ENCODE measurements at places on chromosomes 16 and 17. TPM values are rescaled to one million over a fixed set of nuclear protein-coding genes. Genes with fewer than 3 reads are reported as not detected.

The GAS2L2 gene
- polyA plus RNA-seq: 1.2 TPM

The SLFN14 gene
- not detected for polyA plus RNA-seq

The SCIMP gene
- not detected for polyA plus RNA-seq

The C17orf50 gene
- polyA plus RNA-seq: not detected

The NPIPA7 gene
- polyA plus RNA-seq: 13.9 TPM

The TOX3 gene
- polyA plus RNA-seq: 2.8 TPM

The TIGD7 gene
- 25.2 TPM for polyA plus RNA-seq
